Astrocyte of the hippocampus (primary cell): ENCODE measurements at places on chromosomes 6 and 20.

DNA sequence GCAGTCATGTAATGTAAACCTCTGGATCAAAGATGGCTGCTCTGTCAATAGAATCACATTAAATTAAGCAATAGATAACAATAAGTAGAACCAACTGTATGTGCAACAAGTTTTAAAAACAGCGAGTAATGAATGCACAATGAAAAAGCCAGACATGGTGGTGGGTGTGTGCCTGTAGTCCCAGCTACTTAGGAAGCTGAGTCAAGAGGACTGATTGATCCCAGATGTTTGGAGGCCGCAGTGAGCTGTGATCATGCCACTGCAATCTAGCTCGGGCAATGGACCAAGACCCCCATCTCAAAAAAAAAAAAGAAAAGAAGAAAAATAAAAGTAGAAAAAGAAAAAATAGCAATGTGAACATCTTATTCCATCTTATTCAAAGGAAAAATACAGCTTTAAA is 558.7 kb upstream of the MMS22L start:
- DNase-seq: no peak

DNA sequence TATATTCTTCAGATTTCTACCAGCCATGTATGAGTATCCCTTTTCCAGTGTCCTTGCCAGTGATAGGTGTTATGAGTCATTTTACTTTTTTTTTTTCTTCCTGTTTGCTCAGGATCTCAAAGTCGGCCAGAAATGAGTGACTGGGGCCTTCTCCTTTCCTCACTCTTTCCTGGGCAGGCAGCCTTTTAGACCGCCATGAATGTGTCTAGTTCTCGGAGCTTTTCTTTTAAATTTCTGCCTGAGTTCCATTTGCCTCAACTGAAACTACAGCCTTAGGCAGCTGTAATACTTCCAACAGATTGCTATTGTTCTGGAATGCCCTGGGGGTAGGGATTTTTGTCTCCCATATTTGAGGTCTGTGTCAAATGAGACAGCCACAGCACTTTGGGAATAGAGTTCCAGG is 83.7 kb downstream of the STXBP5 start:
- peak; percentile 62 for DNase-seq

GRCh38 chr20:56964901-56965300 is 301.5 kb downstream of the BMP7 start:
- peak; percentile 5 for DNase-seq

DNA sequence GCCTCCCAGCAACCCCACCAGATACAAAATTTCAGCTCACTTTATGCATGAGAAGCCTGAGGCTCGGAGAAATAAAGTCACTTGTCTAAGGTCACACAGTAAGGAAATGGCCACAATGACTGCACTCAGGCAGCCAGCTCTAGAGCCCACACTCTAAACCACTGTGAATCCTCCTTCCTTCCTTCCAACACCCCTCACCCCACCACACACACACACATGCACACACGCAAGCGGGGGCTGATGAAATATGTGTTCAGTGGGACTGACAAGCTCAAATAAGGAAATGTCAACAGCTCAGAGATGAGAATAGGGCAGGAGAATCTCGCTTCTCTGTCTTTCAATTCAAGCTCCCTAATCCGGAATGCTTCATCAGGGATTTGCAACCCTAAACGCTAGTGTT is 6.0 kb upstream of the BPIFA1 start:
- DNase-seq: no peak

DNA sequence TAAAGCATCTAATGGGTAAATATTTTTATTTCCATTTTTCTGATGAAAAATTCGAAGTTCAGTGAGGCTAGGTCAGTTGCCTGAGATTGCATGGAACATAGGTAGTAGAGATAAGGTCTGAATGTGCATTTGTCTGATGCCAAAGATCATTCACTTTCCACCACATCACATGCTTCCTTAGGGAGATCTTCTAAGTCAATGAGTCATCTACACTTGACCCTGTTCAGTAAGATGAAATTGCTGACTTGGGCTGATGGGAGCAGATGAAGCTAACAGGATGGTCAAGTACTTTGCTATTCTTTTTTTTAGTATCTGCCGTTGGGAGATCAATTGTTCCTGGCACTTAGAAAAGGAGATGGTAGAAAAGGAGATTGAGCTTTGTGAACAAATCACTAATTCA is 511.3 kb downstream of the PHF3 start:
- DNase-seq: no peak

DNA sequence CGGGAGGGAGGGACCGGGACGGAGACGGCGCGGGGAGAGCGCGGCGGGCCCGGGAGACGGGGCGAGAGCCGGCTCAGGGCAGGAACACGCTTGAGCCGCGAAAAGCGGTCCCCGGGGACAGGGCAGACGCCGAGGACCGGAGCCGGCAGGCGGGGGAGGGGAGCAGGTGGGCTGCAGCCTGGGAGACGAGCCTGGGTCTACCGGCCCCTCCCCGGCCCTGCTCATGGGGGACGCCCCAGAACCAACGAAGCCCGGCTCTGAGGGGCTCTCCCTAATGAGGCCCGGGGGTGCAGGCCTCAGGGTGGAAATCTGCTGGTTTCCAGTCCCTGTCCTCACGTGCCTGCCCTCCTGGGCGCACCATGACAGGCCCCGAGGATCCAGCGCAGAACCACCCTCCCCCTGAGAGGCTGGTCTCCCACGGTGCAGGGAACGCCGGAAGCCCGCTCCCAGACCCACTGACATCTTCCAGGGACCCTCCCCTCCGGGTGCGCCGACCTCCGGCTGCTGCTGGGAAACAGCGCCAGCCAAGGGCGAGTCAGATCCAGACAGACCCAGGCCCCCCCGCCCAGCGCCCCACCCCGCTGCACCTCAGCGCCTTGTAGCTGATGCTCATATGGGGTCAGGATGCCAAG is 571 bp upstream of the EEF1A2 start:
- no peak for DNase-seq

- no peak for DNase-seq
Observed at GRCh38 chr6:126664271-126664670, 324.4 kb downstream of the CENPW start.

- peak; percentile 67 for DNase-seq
Observed at GRCh38 chr6:152897807-152898399, 84.9 kb downstream of the FBXO5 start.

DNA sequence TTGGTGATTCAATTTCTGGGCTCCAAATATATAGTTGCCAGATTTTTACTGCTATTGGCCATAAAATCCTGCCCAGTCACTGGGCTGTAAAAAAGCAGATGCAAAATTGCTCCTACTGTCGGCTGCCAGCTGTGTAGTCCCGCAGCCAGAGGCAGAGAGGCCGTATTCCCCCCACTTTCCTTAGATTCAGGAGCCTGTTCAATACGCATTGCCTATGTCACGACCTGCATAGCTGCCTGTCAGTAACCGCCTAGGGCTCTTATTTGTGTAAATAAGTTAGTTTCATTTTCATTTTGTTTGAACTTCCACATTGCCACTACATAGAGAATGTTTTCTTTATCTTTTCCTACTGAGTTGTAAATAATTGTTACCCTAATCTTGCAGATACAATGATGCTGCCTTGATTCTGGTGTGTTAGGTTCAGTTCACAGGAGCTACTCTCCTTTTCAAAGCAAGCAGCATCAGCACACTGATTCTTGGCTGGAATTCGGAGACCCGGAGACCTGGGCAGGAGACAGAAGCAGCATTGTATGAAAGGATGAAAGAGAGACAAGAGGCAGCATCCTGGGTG is 46.0 kb upstream of the UST start:
- DNase-seq: peak; percentile 47

DNA sequence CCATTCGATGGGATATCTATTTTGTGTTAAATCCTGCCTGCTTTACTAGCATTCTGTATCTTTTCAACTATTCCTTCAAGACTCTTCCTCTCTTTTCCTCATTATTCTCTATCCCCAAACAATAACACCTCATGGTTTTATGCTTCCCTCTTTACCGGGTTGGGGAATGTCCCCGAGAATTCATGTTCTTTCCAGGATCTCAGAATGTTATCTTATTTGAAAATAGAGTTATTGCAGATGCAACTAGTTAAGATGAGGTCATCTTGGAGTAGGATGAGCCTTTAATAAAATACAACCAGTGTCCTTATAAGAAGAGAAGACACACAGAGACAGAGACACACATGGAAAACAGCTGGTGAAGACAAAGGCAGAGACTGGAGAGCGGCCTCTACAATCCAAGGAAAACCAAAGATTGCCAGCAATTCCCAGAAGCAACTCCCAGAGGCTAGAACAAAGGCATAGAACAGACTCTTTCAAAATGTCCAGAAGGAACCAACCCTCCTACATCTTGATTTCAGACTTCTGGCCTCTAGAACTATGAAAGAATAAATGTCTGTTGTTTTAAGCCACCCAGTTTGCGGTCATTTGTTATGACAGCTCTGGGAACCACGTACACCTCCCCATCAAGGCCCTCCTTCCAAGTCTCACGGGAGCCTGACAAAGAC is 126.8 kb upstream of the TNFAIP3 start:
- DNase-seq: no peak

GRCh38 chr6:147910281-147910680 is 401.8 kb downstream of the SAMD5 start:
- no peak for DNase-seq

DNA sequence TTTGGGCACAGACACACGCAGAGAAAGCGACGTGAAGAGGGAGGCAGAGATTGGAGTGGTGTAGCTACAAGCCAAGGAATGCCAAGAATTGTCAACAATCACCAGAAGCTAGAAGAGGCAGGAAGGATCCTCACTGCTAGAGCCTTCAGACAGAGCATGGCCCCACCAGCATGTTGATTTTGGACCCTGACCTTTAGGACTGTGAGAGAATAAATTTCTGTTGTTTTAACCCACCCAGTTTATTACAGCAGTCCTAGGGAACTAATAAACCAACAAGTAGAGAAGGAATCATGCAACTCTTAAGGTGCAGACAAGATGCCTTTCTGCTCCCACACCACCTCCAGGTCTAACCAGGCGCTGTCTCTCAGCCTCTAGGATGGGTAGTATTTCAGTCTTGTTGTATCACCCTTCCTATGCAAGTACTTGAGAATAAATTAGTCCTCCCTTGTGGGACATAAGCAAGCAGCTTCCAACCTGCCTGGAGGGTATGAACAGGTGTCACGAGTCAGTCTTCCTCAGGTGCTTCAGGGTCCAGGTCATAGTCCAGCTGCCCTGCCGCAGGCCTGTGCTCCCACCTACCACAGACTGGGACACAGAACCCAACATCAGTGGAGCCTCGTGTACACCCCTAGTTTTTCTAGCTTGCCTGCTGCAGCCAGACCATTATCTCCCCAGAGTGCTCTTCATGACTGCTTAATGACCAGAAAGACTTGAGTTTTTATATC is 46.4 kb upstream of the CCN2 start:
- no peak for DNase-seq

DNA sequence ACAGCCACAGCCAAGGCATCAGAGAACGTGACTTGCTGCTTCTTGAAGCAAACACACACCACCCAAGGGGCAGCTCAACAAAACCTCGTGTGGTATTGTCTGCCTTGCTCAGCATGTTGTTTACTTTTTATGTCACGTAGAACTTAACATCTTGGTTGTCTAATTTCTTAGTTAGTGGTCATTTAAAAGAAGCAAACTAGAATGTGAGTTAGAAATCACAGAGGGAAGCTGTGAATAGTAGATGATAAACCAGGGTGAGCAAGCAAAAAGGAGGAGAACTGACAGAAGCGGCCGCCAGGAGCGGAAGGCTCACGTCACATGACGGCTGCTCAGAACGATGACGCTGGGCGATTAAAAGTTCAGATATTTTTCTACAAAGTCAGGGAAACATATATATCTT is 51.5 kb upstream of the KIF25 start:
- no peak for DNase-seq

DNA sequence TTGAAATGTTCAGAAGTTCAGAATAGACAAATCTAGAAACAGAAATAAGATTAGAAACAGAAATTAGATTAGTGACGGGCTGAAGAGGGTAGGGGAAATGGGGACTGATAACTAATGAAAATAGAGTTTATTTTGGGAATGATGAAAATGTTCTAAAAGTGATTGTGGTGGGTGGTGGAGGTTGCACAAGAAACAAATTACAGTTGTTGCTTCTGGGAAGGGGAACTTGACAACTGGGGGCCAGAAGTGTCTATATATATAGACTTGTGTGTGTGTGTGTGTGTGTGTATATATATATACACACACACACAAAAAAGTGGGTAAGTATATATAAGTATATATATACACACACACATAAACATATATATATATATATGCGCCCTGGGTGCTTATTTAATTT is 86.5 kb upstream of the RREB1 start:
- no peak for DNase-seq

DNA sequence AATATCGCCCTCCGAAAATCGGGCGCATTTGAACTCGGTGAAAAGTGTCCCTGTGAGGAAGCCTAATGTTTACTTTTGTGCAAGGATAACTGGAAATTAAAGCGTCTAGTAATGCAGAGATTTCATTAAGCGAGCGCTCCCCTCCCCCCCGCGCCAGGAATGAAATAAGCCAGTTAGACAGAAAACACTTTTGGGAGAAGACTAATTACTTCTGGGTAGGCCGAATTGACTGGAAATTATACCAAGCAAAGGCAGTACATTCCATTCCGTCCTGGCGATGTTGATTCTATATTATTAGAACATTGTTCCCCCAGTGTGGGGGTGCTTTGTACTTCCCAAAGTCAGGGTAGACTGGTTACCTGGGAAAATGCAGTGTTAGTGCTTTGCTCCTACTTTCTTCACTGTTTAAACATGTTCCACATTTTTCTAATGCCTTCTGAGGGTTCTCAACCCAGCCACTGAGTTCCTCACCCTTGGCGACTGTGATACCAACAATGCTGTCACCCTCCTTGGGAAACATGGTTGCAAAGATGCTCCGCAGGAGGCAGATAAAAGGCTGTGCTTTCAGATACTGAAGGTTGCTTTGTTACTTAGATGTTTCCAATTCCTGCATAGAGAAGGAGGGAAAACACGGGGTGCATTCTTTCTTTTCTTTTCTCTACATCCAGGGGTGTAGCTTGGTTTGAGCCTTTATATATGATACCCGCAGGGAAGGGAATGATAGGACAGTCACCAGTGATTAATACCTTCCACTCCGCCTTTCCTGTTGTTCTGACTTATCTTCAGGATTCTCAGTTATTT is 2.6 kb downstream of the GJA1 start:
- peak; percentile 72 for DNase-seq

DNA sequence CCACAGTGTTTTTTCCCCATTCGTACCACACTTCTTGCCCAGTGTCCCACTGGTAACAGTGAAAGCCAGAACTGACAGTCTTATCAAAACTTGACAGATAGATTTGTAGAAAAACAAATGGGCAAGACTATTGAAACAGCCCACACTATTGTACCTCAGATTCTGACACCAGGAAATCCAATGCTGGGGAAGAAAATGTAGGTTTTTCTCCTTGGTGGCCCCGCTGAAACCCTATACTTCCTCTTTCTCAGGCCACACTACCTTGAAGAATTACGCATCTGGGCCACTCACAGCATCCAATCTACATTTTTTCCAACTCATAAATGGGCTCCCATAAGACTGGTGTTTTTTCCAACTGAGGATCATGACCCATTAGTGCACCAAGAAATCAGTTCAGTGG is 90.9 kb upstream of the HDDC2 start:
- DNase-seq: no peak

DNA sequence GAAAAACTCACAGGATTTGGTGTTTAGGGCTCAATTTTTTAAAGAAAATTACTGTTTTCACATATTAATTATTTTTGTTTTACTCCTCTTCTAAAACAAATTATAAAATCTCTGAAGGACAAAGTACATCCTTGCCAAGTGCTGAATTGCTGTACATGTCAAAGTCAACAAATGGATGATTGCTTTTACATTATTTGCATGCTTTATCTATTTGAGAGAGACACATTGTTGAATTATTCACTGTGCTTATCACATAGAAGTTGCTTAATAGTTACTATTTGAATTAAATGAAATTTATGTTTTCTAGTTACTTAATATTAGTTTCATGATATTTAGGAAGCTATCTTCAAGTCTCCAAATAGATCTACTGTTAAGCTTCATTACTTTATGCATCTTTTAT is 318.6 kb upstream of the PTCHD4 start:
- DNase-seq: no peak

- DNase-seq: no peak
Observed at GRCh38 chr6:166500246-166500645, 86.2 kb downstream of the RAMACL start.
